Stimulated activated CD4-positive, alpha-beta T cell treated with anti-CD3 and anti-CD28 coated beads, Interleukin-2, amount 100 ng/mL, for 4 hours (primary cell): ENCODE measurements at places on chromosomes 4 and X.
A peak's percentile ranks its signal among the peaks of the same experiment; 100 is the strongest.

- no peak for DNase-seq
Observed at GRCh38 chrX:152861116-152861515, 30.3 kb downstream of the NSDHL start.

DNA sequence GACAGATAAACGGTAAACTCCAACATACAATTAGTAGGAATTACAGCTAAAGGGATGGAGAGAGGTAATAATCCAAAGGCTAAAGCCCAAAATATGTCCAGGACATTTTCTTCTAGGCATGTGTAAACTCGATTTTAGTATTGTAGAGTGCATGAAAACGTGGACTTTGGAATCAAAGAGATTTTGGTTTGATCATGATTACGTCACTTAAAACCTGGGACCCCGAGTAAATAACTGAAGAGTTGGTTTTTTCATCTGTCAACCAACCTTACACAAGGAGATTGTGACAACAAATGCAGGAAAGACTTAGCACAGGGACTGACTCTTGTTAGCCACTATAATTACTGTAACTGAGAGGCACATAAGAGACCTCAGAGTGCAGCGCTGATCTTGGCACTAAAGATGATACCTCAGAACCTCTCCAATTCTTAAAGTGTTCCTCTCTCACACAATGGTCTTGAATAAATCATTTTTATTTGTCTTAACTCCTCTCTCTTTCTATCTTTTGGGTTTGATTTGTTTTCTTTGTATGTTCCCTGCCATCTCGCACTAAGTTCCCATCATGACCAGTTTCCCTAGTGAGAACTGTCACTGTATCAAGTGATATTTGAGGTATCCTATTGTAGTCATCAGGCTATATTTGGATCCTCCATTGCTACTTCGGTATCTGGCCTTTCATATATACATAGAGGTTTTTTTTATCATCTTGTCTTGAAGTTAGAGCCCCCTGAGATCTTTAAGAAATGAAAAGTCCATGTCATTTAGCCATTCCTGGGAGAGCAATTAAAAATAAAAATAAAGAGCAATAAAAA lies 32.2 kb upstream of the MSL3 start:
- no peak for DNase-seq

- DNase-seq = no peak
Observed at GRCh38 chr4:87049508-87049907, 114.7 kb downstream of the AFF1 start.

DNA sequence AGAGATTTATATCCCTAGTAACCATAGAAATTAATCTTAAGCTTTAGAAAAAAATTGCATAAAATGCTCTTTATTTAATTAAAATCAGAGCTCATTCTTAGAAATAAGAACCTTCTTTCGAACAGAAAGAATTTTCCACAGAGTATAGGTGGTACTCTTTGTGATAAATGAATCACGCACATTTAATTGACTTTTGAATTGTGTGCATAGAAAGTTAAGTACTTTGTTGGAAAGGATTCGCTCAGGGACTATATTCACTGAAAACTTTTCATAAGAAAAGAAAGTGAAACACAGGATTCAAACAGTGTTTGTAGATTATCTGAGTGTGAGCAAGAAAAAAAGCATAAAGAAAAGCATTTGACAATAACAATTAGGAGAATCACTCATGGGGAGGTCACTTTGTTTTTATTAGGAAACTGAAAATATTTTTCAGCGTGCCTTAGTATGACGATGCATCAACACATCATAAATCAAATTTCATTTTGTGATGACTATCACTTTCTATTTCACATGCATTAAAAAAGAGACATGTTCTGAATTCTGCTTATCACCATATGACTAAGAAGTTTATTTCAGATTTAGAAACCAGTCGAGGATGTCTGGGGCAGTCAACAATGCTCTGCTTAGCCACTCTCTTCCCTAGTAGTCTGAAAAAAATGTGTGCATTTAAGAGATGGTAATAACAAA lies 49.5 kb downstream of the STX18 start:
- no peak for DNase-seq

DNA sequence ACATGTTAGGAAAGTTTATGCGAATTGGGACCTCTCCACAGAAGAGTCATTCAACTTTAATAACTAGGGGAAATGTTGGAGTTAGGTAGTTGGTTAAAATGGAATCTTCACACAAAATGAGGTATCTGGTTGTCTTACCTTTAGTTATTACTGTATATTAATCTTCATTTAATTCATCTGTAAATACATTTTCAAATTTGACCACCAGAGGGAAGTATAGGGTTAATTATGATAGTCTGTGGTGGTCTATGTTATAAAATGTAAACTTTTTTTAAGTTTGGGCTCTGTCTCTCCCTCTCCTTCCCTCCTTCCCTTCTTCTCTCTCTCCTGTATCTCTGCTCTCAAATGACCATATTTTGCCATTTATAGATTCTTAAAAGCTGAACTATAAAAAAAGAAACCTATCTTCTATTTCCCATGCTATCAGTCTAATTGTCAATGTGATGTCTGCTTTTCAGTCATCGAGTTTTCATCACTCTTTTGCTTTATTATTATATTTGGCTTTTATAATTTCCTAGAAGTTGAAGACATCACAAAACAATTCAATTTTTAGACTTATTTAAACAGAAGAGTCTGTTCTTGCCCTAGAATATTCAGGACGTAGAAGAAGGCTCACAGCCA lies 49.8 kb downstream of the TMEM144 start:
- no peak for DNase-seq

DNA sequence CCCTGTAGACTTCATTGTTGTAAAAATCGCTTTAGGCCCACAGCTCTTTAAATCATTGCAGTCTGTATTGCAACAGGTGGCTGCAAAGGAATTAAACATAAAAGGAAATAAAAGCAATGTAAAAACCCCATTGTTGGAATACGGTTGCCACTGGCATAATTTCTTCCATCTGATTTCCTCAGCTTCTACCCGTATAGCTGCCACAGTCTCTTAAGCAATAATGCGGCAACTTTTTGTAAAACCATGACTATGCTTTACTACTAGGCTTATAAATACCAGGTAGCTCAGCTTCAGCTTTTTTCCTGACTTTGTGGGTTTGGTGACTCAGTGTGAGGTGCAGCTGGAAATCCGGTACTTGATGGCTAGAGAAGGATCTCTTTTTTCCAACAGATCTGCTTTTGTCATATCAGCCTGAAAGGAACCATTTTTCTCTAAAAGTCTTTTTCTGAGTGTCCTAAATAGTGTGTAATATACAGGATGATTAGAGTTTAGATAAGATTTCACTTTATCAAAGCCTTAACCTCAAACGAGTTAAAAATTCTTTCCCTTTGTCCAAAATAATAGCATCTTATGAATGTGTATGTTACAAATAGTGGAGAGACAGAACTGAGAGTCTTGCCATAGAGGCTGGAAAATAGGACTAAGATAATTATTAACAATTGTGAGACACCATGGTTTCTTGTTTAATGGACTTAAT lies 268.0 kb downstream of the ADGRL3 start:
- no peak for DNase-seq

DNA sequence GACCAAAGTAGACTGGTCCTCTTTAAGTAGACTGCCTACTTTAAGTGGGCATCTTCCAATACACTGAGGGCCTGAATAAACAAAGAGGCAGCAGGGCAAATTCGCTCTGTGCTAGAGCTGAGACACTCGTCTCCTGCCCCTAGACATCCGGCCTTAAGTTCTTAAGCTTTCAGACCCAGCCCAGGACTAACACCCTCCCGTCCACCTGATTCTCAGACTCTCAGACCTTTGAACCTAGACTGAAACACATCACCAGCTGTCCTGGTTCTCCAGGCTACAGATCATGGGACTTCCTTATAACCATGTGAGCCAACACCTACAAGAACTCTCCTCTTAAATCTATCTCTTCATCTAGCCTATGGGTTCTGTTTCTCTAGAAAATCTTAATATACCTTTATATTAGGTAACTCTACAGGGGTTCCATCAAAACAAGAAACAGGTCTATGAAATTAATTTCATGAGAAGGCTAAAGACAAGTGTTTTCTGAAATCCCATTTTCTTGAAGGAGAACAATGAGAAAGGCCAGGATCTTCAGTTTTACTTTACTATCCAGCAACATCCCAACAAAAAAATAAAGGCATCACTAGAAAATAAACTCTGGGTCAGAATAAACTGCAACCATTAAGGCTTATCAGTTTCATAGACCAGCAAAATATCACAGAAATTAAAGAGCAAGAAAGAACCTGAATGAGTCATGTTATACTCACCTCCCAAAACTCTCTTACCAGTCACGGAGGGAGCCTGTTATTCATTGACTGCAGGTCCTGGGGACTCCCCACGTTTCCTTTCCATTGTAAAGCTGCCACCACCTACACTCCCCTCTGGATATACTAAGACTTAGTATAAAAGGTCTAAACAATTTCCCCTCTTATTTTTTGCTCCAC lies 14.8 kb downstream of the ADGRA3 start:
- DNase-seq = peak; percentile 22

DNA sequence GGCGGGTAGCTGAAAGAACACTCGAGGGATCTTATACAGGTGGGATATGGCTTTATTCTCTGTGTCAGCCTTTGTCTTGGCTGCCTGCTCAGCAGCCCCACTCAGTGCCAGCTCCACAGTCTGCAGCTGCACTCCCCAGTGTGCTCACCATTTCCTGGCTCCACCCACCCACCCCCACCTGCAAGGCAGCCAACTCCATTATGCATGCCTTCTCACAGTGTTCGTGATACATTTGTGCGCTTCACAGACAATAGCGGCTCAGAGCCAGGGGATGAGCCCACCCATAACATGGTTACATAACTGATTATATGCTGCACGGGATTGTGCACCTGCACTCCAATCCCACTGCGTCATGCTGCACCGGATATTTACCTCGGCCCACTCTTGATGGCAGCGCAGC lies 8.8 kb upstream of the TMEM128 start:
- DNase-seq = no peak

DNA sequence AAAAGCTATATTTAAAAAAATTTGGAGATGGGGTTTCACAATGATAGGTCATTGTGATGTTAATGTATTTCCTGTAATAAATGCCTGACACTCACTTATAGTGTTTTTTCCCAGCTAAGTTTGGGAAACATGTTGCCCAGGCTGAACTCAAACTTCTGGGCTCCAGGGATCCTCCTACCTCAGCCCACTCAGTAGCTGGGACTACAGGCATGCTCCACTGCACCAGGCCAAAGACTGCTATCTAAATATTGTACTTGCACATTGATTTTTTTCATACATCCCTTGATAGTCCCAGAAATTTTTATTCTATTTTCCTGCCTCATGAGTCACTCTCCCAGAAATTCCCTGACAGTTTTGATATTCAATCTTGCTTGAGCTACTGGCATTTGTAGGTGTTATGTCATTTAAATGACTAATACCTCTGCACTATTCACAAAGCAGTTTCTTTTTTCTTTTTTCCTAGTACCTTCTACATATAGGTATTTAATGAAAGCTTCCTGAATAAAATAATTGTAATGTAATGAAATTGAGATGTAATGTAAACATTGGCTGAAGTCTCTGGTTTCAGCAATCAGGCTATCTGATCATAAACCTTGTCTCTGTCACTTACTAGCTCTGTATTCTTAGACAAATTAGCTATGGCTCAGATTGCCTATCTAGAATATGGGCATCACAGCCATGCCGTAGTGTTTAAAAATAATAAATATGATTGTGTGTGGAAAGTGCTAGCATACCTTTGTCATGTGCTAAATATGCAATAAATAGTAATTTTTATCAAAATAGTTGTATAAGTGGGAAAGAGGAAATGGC lies 1973.0 kb upstream of the AGA start:
- DNase-seq = no peak

GRCh38 chr4:139666735-139667281 lies 1.2 kb downstream of the MGST2 start:
- no peak for DNase-seq

GRCh38 chrX:72045552-72046277 lies 86.0 kb downstream of the RTL5 start:
- no peak for DNase-seq

- DNase-seq = no peak
Observed at GRCh38 chr4:5976921-5977320, 41.3 kb downstream of the C4orf50 start.

DNA sequence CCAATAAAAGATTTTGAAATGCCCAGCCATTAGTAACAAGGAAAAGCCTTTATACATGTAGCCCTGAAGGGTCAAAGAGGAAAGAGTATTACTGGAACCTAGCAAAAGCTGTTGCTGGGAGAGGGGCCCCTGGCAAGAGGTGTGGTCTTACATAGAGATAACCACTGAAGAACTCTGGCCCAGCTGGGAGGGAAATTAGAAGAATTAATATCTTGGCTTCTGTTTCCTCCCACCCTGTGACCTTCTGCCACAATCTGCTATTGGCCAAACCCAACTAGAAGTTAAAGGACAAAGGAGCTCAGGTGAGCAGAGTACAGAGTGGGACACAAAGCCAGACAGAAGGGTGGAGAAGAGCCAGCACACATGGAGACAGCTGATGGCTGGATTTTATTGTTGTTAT lies 39.3 kb upstream of the CCNG2 start:
- no peak for DNase-seq

GRCh38 chr4:3079694-3080123 lies 5.2 kb downstream of the HTT start:
- DNase-seq = no peak

- no peak for DNase-seq
Observed at GRCh38 chrX:27619975-27620374, 29.8 kb downstream of the DCAF8L2 start.

DNA sequence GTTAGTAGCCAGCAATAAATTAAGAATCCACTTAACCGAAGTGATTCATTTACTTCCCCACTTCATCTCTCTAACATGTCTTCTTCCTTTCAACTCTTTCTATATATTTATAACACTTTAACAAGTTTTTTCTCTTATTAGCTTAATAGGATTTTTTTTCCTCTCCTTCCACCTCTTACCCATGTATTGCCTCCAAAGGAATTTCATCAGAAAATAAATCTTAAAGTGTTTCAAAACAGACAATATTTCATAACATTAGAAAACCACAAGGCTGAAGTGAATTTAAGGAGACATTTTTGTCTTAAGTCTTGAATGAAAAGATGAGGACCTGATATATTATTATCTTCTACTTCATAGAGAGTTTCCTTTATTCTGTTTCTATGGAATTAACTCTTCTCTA lies 101.5 kb downstream of the PDGFC start:
- no peak for DNase-seq

GRCh38 chrX:23383411-23383810 lies 48.8 kb downstream of the PTCHD1 start:
- DNase-seq = no peak

- no peak for DNase-seq
Observed at GRCh38 chr4:78922207-78922606, 17.0 kb downstream of the PAQR3 start.

- DNase-seq = no peak
Observed at GRCh38 chr4:915041-915474, 17.1 kb downstream of the GAK start.

GRCh38 chr4:108109997-108110416 lies 58.7 kb downstream of the LEF1 start:
- no peak for DNase-seq

DNA sequence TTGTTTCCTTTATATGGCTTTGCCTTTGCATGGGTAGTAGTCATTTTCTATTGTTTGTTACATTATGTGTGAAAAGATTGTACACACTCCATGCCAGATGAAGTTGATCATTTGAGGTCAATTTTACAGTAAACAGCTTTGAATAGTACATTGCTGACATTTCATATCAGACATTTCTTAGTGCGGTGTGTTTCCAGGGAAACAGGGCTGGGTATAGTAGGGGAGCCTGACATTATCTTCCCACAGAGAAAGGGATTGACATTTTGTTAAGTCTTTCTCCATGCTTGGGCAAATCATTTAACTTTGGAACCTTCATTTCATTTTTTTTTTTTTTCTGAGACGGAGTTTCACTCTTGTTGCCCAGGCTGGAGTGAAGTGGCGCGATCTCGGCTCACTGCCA lies 5.0 kb downstream of the FUNDC2 start:
- DNase-seq = no peak
